ENCODE measurements at places on chromosomes 16 and 17.
A peak's percentile ranks its signal among the peaks of the same experiment; 100 is the strongest.

DNA sequence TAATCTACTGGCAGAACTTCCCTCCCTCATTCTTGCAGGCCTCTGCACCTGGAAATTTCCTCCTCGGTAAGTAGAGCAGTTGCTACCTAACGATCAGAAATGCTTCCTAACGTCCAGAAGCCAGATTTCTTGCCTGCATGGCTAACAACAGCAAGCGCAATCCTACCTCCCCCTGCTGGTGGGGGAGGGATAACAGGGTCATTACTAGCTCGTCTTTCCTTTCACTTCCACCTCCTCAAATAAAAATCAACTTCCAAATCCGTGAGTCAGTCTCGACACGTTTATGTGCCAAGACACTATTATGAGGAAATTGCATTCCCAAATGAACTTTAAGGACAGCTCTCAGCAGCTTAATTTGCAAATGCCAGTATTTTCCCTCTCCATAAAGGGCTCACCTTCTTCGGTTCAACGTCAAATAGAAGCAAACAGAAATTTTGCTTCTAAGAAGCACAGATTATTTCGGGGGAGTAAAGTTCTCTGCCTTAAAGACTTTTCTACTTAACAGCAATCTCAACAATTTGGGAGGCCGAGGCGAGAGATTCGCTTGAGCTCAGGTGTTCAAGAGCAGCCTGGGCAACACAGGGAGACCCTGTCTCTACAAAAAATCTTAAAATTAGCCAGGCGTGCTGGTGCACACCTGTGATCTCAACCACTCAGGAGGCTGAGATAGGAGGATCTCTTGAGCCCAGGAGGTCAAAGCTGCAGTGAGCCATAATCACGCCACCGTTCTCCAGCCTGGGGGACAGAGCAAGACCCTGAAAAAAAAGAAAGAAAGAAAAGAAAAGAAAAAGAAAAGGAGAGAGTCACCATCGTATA is 188.6 kb upstream of the PSMD7 start:
- peak; percentile 8 for DNase-seq

DNA sequence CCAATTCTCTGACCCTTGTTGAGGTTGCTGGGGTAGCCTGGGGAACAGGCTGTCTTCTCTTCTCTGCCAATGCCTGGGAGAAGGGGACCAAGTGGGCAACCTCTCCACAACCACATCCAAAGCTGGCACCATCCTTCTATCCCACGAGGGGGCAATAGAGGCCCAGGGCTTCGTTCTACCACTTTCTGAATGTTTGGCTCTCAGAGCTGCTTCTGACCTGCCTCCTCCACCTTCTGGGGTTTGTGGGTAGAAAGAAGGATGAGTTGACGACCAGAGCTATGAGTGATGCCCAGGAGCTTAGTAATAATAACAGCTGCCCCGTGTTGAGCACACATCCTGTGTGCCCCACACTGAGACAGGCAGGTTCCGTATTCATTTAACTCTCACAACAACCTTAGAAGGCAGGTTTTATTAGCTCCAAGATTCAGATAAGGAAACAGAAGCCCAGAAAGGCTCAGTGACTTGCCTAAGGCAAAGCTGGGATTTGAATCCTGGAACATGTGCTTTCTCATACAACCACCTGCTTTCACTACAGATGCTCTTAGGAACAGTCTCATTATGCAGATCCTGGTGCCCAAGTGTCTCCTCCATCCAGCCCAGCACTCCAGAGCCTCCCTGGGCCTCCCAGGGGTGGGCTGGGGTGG is 11.1 kb downstream of the TSPOAP1 start:
- DNase-seq: peak; percentile 69

DNA sequence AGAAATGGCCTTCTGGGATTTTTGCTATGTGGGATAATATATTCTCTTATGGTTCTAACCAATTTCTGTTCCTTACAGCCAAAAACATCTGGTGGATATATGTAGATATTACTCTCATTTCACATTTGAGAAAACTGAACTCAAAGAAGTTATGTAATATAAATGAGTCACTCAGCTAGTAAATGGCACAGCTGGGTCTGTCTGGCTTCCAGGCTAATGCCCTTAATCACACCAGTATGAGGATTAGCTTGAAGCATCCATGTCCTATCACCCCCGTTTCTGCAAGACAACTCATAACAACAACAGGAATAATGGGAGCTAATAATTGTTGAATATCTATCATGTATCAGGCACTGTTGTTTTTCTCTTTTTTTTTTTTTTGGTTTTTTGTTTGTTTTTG is 34.4 kb upstream of the USP7 start:
- DNase-seq: no peak

DNA sequence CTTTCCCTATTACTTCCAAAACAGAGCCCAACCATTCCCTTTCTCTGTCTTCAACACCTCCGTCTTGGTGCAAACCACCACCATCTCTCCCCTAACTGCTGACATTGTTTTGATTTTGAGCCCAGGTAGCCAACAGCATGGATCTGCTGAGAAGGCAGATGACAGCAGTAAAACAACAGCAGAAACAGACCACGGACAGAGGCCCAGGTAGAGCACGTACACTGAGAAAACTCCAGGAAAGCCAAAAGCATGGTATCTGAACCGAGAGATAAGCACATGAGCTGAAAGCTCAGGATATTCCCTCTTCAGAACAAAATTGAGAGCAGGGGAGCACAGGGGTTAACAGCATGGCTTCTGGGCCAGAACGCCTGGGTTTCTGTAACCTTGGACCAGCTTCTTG is 18.9 kb upstream of the MAP3K14 start:
- no peak for DNase-seq

GRCh38 chr17:19374136-19374535 is 4.2 kb upstream of the MAPK7 start:
- DNase-seq: no peak

DNA sequence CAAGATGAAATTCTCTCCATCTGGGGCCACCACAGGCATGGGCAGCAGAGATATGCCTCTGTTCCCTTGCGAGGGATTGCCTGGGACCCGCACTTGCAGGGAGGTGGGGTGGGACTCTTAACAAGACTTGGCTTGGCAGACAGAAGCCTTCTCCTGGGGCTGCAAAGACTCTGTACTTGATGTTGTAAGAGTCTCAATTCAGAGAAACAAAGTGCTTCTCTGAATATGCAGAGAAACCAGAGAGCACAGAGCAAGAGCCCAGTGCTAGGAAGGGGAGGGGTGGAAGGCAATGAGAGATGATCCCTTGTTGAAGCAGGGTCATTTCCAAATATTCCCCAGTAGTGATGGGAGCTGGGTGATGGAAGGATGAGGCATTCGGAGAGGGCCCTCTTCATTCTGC is 2.2 kb downstream of the MMP28 start:
- no peak for DNase-seq

DNA sequence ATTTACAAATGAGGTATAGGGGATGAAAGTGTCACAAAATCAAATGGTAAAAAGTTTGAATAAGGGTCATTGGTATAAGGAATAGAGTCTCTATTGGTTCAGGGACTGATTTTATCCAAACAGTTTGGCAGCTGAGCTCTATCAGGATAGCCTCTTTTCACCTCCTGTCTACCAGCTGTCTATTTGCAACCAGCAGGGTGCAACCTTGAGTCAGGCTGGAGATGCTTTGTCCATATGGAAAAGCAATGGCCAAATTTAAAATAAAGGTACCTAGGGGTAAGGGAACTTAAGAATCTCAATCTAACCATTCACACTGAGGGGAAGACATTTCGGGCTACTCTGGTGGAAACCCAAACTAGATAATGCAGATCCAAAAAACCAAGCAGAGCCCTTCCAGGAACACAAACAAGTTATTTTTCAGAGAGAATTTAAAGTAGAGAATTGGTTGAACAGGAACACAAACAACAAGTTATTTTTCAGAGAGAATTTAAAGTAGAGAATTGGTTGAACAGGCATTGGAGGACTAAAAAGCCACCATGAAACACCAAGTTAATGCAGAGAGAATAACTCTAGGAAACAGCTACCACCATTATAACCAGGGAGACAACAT is 12.6 kb upstream of the CA10 start:
- DNase-seq: no peak

GRCh38 chr16:9429646-9430330 is 338.3 kb downstream of the HAPSTR1 start:
- DNase-seq: no peak

DNA sequence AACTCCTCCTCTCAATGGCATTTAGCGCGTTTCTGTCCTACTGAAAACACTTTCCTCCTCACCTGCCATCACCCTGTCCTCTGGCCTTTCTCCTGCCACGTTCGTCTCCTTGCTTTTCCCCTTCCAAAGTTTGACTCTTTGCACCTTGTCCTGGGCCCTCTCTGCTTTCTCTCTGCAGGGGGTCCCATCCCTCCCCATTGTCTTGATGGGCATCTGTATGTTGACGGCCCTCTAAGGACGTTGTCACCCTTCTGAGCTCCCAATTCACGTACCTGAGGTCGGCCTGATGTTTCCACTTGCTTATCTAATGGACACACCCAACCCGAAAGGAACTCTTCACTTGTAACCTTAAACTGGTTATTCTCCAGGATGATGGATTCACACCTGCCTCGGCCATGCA is 170.4 kb downstream of the WSCD1 start:
- DNase-seq: no peak

GRCh38 chr16:11235703-11235991 is 20.4 kb downstream of the SOCS1 start:
- DNase-seq: no peak

GRCh38 chr16:10250137-10250828 is 68.1 kb upstream of the GRIN2A start:
- DNase-seq: no peak

GRCh38 chr16:11354733-11355574 is 9.7 kb downstream of the RMI2 start:
- peak; percentile 80 for DNase-seq

Data from stimulated activated CD8-positive, alpha-beta memory T cell treated with anti-CD3 and anti-CD28 coated beads, Interleukin-15, amount 100 ng/mL, for 48 hours (primary cell).